Keratinocyte (primary cell): ENCODE measurements at places on chromosomes 7 and 10.

GRCh38 chr7:26212921-26213718, 11.6 kb downstream of the CBX3 start:
- no peak for DNase-seq

GRCh38 chr10:73983096-73984047, 14.5 kb upstream of the VCL start:
- no peak for DNase-seq

DNA sequence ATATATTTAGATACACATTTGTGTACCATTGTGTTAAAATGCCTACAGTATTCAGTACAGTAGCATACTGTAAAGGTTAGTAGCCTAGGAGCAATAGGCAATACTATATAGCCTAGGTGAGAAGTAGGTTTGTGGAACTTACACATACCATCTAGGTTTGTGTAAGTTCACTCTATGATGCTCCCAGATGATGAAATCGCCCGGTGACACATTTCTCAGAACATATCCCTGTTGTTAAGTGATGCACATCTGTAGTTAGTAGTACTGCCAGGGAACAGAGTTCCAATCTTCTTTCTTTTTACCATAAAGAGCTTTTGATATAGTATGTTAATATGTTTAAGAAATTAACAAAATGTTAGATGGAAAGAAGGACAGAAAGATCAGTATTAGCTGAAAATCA, 138.2 kb downstream of the SNX13 start:
- no peak for DNase-seq

DNA sequence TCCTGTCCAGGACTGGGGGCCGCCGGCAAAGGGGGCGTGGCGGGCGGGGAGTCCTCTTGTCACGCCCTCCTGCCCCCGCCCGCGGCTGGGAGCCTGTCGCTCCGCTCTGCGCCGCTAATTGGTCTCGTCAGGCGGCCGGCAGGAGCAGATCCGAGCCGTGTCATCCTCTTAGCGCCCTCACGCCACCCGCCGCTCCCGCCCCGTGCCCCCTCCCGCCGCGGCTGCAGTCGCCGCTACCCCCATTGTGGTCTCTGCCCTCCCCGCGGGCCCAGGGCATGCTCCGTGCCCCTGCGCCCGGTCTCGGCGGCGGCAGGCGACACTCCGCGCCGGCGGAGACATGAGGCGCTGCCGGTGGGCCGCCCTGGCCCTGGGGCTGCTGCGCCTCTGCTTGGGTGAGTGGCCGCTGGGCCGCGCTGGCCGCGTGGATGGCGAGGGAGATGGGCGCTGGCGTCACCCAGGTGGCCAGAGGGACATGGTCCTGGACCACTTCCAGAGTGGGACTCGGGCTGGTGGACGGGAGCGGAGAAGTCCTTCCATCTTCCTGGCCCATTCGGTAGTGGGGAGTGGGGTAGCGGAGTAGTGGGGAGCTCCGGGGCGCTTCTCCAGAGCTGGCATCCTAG, at the start of gene CDHR1:
CDHR1 (plus strand) TSS at position 114 of the 620 bp plus-strand sequence; CDS start at position 338, 224 bp downstream.
- DNase-seq: no peak

DNA sequence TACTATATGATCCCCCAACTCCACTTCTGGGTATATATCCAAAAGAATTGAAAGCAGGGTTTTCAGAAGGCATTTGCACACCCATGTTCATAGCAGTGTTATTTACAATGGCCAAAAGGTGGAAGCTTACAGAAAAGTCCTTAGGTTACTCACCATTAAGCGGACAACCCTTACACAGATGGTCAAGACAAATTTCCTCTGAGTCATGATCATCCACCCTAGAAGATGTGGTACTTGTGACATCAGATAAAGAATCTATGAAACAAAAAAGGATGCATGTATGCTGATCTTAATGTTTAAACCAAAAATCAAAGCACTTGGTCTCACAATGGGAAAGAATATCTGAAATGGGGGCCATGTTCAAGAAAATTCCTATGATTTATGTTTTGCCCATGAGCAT, 31.1 kb downstream of the ZC3HAV1 start:
- DNase-seq: no peak

GRCh38 chr7:53350241-53350640, 314.8 kb downstream of the POM121L12 start:
- DNase-seq: no peak

DNA sequence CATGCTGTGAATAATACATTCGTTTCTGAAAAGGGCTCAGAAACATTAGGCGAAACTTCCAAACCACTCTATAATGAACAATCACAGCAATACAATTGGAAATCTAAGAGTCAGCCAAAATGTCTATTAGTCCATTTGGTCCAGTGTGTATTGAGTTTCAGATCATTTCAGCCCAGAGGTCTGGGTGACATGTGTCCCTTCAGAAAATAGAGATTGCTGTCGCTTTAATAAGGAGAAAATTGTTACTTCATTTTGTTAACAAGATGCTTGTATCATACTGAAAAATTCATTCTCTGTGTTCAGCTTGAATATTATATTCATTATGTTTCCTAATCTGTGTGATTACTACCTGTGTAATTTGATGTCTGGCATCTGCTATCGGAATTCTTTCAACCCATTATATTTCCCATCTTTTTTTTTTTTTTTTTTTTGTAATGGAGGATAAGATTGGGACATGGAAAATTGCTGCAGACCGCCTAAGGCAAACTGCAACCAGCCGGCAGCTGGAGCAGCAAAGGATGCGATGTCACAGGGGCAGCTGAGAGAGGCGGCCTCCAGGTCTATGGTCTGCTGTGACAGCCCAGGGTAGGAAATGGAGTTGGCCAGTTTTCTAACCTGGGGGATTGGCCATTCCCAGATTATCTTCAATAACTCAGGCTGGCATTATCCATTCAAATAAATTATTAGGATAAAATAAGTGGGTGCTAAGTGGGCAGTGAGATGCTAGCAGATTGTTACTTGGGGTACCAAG, 170.9 kb upstream of the NPVF start:
- DNase-seq: no peak

DNA sequence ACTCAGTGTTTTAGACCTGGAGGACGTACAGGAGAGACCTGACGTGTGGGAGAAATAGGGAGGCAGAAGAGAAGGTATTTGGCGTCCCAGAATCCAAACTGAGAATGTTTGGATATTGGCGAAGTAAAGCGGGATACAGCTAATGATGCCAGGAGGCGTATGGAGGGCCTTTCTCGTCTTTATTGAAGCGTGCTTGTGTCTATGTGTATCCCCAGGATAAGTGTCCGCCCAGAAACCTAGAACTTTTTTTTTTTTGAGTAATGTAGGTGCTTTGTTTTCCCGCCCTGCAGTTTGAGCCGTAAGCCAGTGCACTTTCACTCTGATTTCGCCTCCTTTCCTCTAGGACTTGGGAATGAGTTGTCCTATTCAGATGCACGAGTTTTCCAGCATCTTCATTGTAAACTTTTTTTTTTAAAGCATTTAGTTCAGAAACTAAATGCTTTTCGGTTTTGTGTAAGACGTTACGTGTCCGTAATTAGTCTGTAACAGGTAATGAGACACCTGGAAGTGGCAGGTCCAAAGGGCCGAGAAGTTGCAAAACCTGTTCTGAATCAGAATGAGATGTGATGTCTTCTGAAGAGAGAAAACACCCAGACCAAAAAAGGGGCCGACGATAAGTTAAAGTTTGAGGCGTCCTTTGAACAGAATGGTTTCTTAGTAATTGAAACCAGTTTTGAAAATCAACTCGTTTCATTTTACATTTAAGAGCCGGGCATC, 746 bp downstream of the ARL5B start:
- no peak for DNase-seq

DNA sequence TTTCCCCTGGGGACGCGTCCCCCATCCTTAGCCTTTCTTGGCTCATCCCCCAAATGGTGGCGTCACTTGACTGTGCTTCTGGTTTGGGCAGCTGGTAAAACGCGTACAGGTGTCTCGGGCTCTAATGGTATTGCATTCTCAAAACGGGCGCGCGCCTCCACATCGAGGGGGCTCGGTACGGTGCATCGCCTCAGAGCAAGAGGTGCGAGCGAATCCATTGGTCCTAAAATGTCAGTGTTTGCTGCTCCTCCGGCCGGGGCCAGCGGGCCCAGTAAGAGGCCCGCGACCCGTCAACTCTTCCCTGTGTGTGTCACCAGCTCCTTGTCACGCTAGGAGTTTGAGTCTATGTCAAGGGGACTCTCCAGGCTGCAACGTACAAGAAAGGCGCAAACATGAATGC, 90.6 kb upstream of the SH2B2 start:
- DNase-seq: no peak

DNA sequence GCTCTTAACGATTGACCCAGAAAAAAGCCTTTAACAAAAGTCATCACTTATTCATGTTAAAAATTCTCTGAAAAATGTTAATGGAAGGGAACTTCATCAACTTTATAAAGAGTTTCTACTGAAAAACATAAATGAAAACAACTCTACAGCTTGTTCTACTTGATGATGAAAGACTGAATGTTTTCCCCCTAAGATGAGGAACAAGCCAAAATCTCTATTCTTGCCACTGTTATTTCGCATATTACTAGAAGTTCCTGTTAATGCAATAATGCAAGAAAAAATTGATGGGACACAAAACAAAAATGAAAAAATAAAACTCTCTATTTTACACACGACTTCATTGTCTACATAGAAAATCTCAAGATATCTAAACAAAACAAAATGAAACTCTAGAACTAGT, 249.8 kb upstream of the AKR1E2 start:
- no peak for DNase-seq
